ENCODE measurements at places on chromosomes 3 and 15. TPM values are rescaled to one million over a fixed set of nuclear protein-coding genes. Genes with fewer than 3 reads are reported as not detected.

The P2RY12 gene
- total RNA-seq, result not detected

The NDN gene
- total RNA-seq, result 46.9 TPM

The FANCI gene
- total RNA-seq, result 66.5 TPM

The GOLGA8H gene
- total RNA-seq, result 0.34 TPM

The IL20RB gene
- 1.7 TPM for total RNA-seq

The SPG21 gene
- 103 TPM for total RNA-seq

The IL17RE gene
- 4.9 TPM for total RNA-seq

The PIGBOS1 gene
- 13.6 TPM for total RNA-seq

The OPA1 gene
- total RNA-seq, result 60.8 TPM

The CALML4 gene
- total RNA-seq, result 11.9 TPM

The CPB1 gene
- not detected for total RNA-seq

The VEPH1 gene
- total RNA-seq, result 12.3 TPM

The RGMA gene
- 11.8 TPM for total RNA-seq

The TTLL13 gene
- 0.69 TPM for total RNA-seq

The RAB6B gene
- total RNA-seq, result 10.5 TPM

The CTSH gene
- 58.2 TPM for total RNA-seq

The XYLB gene
- 7.0 TPM for total RNA-seq

GRCh38 chr15:100508641-100509300 is 20.0 kb downstream of the CERS3 start:
- DNase-seq, result no peak

- DNase-seq, result no peak
Measured at GRCh38 chr15:73867426-73867825, 5.9 kb upstream of the TBC1D21 start.

- no peak for DNase-seq
Measured at GRCh38 chr3:5212628-5213573, 25.4 kb downstream of the EDEM1 start.

GRCh38 chr15:90013503-90013937 is 12.4 kb downstream of the ZNF710 start:
- DNase-seq, result no peak

DNA sequence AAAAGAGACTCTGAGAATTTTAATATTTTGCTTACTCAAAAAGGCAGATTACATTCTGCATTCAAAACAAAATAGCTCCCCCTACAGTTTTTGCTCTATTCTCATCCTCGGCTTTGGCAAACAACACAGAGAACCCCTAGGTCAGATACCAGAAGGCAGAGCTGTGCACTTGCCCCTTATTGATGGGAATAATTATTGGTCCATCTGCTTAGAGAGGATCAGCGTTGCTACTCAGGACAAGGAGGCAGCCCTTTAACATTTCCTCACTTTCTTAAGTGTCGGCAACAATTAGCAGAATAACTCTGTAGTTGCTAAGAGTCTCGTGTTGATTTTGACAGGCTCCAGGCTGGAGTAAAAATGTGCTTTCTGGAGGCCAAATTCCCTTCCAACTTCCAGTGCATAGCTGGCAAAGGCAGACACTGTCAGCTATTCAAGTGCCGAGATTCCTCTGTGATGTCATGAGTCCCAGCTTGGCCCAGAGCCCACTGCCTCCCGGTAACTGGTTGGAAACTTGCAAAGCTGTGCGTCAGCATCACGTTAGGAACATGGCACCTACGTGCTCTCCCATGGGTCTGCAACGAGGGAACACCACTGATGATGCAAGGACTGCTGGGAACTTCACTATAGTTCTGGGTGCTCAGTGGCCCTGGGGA is 482.7 kb upstream of the ADAMTS9 start:
- DNase-seq, result no peak

- DNase-seq, result no peak
Measured at GRCh38 chr3:34408088-34408487, 609.7 kb downstream of the PDCD6IP start.

DNA sequence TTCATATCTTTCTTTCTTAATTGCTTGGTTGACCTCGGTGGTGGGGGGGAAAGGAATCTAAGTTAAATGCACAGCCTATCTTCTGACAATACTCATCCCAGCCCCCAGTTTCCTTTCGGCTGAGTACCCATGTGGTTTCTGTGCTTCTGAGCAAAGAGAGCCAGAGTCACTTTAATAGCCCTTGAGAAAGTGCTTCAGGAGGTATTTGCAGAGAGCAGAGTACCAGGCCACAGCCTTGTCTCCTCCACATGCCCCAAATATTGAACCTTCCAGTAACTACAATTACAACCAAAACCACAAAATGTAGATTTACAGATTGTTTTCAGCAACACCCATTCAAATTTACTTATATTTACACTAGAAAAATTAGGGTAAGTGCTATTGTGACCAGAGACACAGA is 647.4 kb downstream of the NR2F2 start:
- DNase-seq, result no peak

- no peak for DNase-seq
Measured at GRCh38 chr3:44061961-44062360, 179.7 kb upstream of the TOPAZ1 start.

DNA sequence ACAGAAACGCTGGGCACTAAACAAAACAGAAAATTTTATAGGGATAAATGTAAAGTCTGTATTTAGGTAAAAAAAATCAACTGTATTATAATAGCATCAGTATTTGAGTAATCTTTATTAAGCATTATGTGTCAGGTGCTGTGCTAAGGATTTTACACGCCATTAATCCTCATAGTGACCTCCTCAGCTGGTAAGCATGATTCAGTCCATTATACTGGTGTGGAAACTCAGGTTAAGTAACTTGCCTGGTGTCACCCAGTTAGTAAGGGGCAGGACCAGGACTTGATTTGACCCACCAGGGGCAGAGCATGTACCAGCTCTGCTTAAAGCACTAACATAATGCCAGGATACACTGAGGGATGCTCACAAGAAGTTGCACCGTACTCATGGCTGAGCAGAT is 4.8 kb downstream of the MYO5C start:
- DNase-seq, result no peak

GRCh38 chr3:122784436-122784835 is 9.2 kb downstream of the HSPBAP1 start:
- DNase-seq, result no peak

DNA sequence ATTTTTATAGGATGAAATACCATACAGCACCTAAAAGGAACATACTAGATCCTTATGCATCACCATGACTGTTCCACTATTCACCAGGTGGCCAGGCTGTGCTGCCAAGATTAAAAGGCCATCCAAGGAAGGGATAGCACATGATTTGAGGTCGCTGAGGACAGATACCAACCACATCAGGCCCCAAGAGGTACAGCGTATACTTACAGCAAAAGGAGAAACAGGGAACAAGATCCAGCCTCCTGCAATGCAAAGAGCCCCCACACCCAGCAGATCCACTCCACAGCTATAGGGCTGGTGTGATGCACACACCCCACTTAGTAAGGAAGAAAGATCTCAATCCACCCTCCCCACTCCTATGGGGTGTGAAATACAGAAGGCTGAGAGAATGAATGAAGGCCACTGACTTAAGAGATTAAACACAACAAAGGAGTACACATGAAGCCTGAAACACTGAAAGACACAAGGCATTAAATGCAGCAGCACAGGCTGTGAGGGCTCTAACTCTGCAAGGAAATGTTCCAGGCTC is 32.0 kb upstream of the ZNF445 start:
- no peak for DNase-seq

DNA sequence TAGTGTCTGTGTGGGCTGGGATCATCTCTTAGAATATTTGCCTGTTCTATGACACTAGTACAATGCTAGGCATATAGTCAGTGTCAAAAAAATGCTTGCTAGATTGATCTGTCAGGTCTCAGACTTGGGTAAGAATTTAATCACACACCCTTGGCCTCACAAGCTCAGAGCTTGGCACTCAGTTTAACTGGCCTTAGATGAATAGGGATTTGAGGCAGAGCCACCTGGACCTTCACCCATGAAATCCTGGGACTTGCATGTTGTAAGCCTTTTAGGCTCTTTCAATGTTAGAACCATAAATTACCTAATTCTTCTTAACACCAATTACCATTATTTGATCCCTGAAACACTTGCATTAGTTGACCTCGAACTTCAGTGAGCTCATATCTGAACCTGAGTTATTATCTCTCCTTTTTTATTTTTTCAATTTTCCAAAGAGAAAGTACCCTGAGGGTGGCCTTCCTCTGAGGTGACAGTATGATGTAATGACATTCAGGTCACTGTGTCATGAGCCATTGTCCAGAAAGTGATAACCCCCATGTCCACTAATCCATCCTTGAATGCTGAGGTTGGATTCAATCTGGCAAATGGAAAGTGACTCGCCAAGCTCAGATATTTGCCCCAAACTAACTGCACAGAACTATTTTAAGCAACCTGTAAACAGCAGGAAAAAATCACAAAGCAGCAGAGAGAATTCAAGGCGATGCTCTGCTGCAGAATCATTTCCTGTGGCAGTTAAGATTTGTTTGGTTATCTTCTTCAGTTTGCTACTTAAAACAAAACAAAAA is 615.2 kb upstream of the NR2F2 start:
- DNase-seq, result no peak

GRCh38 chr15:37038716-37039106 is 61.6 kb downstream of the MEIS2 start:
- no peak for DNase-seq

DNA sequence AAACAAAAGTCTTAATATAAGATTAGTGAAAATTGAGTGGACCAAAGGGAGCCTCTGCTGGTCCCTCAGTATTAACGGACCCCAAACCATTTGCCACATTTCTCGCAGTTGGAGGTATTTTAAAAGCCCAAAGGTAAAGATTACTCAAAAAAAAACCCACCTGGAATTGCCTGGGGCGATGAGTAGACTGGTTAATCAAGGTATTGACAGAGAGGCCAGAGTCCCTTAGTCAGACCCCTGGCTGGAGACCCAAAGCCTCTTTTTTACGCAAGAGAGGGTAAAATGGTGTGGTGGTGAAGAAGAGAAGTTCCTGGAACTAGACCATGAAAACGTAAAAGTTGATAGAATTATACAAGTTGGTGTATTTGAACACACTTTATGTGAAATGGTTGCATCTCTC is 137.2 kb downstream of the IMPG2 start:
- no peak for DNase-seq

- DNase-seq, result no peak
Measured at GRCh38 chr3:126683069-126683468, 21.0 kb upstream of the CHCHD6 start.

DNA sequence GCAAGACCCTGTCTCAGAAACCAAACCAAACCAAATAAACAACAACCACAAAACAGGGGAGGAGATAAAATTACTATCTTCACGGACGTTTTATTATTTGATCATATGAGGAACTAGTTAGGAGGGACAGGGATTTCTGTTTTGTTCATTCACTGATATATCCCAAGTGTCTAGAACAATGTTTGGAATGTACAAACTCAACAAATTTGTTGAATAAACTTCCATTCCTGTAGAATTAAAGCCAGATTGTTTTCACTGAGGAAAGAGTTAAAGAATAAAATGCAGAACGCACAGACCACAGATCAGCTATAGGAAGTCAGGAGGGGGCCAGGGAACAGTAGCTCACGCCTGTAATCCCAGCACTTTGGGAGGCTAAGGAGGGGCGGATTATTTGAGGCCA is 6.5 kb upstream of the STRC start:
- no peak for DNase-seq

GRCh38 chr3:175392653-175393052 is 533.5 kb downstream of the NAALADL2 start:
- no peak for DNase-seq

- DNase-seq, result no peak
Measured at GRCh38 chr3:176942305-176942704, 255.0 kb downstream of the TBL1XR1 start.

GRCh38 chr3:71673486-71673885 is 51.7 kb downstream of the EIF4E3 start:
- DNase-seq, result no peak

DNA sequence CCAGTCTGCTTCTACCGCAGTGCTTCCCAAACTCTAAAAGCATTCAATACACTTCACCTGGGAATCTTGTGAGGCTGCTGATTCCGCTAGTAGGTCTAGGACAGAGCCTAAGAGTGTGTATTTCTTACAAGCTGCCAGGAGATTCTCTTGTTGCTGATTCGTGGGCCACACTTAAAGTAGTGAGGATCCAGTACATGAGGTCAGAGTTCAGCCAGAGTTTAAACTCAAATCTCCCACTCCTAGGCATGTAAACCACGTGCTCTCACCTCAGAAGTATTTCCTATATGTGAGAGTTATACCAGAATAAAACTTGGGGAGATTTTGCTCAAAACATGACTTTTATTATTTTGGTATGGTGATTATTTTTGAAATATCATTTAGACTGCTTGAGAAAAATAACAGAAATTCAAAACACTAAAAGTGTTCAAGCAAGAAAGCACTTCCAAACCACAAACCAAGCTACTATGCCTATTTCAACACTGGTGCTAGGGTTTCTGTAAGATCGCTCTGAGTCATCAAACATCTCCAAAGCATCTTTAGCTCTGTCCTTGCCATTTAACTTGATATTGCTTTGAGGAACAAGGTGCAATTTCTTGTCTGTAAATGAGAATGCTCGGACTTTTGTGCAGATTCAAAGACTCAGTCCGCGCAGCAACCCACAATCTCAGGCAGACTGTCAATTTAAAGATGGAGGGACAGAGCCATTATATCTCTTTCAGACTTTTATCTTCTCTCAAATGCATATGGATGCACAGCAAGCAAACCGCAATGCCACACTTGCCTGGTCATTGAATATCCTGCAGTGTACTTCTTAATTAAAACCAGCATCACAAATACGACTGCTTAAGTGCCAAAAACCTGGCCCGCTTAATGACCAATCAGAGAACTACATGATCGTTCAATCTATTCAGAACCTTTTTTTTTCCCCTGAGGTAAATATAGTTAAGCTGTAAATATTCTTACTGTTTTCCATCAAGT is 59.8 kb downstream of the AGTR1 start:
- no peak for DNase-seq

GRCh38 chr3:155629056-155629455 is 115.8 kb downstream of the PLCH1 start:
- no peak for DNase-seq

DNA sequence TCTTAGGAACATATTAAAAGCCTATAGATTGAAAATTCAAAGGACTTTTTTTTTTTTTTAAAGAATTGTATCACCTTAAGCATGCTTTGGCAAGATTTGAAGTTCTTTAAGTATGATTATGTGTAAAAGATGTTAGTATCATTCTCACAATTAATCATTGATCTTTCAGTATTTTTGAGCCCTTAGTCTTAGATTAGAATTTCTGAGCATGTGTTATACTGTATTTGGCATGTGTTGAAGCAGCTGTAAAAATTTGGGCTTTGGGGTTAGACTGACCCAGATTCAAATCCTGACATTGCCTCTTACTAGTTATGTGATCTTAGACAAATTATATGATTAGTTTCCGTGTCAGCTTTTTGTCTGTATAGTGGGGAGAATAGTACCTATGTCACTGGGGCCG is 6.3 kb downstream of the OXSR1 start:
- DNase-seq, result no peak

- no peak for DNase-seq
Measured at GRCh38 chr3:105516972-105517371, 150.3 kb downstream of the ALCAM start.

GRCh38 chr3:54964081-54964480 is 36.2 kb upstream of the LRTM1 start:
- no peak for DNase-seq

GRCh38 chr3:14117468-14118399 is 6.9 kb downstream of the CHCHD4 start:
- no peak for DNase-seq

- no peak for DNase-seq
Measured at GRCh38 chr15:101689901-101690300, 34.4 kb downstream of the TARS3 start.

GRCh38 chr3:193842029-193842798 is 249.2 kb downstream of the OPA1 start:
- no peak for DNase-seq

GRCh38 chr3:9837701-9838582 is 5.9 kb downstream of the RPUSD3 start:
- DNase-seq, result no peak

GRCh38 chr15:83099290-83099689 is 8.2 kb upstream of the TM6SF1 start:
- no peak for DNase-seq

Measured in progenitor cell of endocrine pancreas (in vitro differentiated cells).